ENCODE measurements at places on chromosomes 4 and X.

DNA sequence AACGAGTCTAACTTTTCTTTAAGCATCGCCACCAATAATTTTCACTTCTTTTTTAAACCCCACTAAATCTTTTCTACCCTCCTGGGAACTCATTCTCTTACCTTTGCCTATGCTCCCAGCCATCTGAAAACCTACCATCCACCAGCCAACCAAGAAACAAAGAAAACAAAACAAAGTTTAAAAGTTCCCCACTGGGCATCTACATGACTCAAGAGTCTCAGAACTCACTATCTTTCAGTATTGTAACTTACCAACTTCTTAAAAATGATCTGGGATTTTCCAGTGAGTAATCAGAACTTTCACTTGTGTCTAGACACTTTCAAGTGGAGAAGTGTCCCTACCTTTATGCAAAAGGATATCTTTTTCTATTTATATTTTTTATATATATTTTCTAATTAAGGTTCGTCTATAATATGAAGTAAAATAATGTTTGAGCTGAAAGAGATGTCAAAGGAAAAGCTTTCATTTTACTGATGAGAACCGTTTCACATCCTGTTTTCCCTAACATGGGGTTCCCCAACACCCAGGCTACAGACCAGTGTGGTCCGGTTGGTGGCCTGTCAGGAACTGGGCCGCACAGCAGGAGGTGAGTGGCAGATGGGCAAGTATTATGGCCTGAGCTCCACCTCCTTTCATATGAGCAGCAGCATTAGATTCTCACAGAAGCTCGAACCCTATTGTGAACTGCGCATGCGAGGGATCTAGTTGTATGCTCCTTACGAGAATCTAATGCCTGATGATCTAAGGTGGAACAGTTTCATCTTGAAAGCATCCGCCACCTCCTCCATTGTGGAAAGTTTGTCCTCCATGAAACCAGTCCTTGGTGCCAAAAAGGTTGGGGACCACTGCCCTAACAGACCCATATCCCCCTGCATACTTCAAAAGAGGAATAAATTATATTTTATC, 9.8 kb upstream of the TIGD2 start:
- DNase-seq, result no peak

- no peak for DNase-seq
Observed at GRCh38 chr4:111128327-111128726, 505.4 kb upstream of the PITX2 start.

- DNase-seq, result no peak
Observed at GRCh38 chr4:188627892-188628291, 488.7 kb downstream of the TRIML1 start.

DNA sequence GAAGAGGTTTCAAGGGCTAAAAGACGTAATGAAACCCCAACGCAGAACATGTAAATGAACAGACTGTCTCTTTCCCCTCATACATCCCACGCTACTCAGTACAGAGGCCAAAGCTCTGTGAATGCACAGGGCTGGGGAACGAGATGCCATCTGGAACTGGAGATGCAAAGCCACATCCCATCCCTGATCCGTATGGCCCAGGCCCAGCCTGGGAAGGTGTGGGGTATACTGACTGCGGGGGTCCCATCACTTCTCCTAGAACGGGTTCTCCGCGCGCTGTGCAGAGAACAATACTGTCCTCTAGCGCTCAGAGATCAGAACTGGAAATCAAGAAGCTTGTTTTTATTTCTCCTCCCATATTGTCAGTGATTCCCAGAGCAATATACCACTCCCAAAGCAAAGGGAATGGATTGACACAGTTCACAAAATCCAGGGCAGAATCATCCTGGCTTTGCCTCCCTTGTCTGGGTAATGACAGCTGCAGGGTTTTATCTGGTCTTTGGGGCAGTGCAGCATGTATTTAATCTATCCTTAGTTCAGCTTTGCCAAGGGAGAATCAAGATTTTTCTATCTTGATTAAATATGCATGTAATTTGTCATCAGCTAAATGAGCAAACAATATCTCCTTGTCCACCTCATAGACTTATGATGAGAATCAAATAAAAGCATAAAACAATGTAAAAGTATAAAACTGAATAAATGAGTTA, 47.3 kb upstream of the TLR3 start:
- DNase-seq, result peak; percentile 29

- DNase-seq, result peak; percentile 85
Observed at GRCh38 chrX:134990801-134991481, at the start of gene SMIM10. TSS of gene SMIM10 (plus strand) at chrX:134990991. CDS start at chrX:134991096, 105 bp downstream.

- peak; percentile 72 for DNase-seq
Observed at GRCh38 chr4:133146574-133147241, 2.4 kb upstream of the PCDH10 start.

DNA sequence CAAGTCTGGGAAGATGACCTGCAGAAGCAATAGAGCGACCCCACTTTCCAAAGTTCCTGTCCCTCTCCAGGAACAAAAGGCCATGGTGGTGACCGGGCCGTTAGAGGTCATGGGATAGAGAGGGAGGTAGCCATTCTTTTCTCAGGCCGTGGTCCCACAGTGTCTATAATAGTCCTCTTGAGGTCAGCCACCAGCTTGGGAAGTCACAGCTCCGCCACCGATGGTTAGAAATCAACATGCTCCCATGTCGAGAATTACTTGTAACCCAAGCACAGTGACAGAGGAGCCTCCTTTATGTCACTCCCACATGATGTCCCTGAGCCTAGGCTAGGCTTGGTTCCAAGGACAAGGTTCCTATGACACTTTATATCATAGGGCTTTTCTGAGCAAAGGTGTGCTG, 48.3 kb upstream of the CBR4 start:
- no peak for DNase-seq

DNA sequence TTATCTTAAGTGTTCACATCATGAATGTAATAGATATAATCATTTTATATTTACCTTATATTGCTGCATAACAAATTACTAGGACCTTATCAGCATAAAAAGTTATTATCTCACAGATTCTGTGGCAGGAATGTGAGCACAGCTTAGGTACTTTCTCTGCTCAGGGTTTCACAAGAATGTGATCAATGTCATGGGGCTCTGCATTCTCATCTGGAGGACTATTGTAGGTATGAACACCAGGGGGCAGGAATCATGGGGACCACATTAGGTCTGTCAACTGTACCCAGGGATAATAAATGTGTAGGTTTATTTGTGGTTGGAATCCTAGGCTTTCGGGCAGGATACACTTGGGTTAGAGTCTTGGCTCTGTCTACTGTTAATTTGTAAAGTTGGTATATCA, 519.2 kb downstream of the ARAP2 start:
- DNase-seq, result peak; percentile 9

DNA sequence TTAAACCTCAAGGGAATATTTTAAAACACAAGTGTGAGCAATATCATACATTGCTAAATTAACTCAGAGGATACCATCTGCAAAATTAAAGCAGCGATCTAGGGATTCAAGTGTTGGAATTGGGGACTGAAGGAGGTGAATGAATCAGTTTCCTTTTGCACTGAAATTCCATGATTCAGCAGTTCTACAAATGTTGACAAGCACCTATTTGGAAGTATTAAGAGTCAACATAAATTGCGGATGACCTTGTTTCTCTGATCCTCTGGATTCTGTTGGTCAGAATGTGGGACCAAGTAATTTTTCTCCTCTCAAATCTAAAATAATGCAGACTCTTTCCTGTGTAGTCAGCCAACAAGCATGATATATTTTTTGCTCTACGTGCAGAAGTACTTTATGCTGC, 78.8 kb downstream of the LDB2 start:
- no peak for DNase-seq

- DNase-seq, result no peak
Observed at GRCh38 chr4:84484236-84484635, 14.9 kb downstream of the NKX6-1 start.

DNA sequence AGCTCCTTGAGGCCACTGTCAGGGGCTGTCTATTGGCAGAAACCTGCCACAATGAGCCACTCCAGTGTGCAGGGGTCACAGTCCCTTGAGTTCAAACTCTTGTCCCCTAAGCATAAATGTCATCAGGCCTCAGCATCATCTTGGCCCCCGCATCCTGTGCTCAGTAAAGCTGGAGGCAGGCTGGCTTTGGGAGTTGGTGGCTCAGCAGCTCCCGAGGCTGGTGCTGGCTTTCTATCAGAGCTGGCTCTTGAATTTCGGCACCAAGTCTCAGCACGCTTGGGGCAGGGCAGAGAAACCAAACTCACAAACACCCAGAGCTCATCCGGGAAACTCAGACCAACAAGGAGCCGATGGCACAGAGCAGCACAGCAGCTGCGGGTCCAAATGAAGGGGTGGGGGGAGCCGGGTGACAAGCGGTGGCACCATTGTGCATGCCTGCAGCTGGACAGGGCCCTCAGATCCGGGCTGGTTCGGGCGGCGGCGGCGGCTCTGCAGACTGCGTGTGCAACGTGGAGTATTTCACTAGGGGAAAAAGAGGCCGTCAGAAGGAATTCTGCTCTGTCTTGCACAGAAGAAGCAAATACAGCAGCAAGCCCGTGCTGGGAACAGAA, 75.5 kb downstream of the MTMR1 start:
- DNase-seq, result no peak

GRCh38 chr4:110289601-110290100, 91.2 kb upstream of the ELOVL6 start:
- no peak for DNase-seq

DNA sequence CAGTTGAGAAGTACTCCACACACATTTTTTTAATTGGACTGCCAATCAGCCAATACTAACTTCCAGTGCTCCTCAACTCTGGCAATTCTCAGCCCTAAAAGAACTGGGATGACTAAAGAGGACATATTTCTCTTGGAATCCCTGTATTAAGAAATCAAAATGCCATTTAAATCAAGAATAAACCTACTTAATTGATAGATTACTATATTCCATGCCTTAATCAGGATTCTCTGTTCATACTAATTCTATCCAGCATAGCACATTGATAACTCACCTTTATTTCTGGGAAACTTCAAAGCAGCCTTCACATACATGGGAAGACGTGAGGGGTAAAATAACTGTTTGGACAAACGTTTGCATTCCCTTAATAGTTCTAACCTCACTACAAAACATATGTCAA, 93.0 kb upstream of the DKK2 start:
- DNase-seq, result no peak

- peak; percentile 71 for DNase-seq
Observed at GRCh38 chr4:3044870-3045819, 29.2 kb downstream of the HTT-AS start.

- DNase-seq, result peak; percentile 97
Observed at GRCh38 chr4:53914313-53915016, 149.9 kb downstream of the CHIC2 start.

- no peak for DNase-seq
Observed at GRCh38 chrX:154115750-154116149, 18.2 kb upstream of the MECP2 start.

DNA sequence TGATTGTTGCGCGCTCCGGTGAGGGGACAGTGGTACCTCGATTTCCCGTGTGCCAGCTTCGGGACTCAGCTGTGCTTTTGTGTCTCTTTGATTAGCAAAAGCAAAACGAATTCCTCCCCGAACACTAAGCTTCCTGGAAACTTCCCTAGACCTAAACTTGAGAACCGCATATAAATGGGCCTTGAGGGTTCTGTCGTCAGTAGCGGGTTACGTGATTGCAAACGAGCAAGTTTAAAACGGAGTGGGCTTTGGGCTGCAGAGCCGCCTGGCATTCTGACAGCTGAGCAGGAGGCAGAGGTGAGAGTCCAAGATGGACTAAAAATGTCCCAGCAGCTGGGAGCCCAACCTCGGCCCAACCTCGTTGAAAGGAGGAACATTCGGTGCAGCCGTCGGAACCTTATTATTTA, 1.2 kb upstream of the TAPT1 start:
- DNase-seq, result peak; percentile 37

- peak; percentile 34 for DNase-seq
Observed at GRCh38 chrX:54386314-54386713, 28.5 kb upstream of the WNK3 start.

DNA sequence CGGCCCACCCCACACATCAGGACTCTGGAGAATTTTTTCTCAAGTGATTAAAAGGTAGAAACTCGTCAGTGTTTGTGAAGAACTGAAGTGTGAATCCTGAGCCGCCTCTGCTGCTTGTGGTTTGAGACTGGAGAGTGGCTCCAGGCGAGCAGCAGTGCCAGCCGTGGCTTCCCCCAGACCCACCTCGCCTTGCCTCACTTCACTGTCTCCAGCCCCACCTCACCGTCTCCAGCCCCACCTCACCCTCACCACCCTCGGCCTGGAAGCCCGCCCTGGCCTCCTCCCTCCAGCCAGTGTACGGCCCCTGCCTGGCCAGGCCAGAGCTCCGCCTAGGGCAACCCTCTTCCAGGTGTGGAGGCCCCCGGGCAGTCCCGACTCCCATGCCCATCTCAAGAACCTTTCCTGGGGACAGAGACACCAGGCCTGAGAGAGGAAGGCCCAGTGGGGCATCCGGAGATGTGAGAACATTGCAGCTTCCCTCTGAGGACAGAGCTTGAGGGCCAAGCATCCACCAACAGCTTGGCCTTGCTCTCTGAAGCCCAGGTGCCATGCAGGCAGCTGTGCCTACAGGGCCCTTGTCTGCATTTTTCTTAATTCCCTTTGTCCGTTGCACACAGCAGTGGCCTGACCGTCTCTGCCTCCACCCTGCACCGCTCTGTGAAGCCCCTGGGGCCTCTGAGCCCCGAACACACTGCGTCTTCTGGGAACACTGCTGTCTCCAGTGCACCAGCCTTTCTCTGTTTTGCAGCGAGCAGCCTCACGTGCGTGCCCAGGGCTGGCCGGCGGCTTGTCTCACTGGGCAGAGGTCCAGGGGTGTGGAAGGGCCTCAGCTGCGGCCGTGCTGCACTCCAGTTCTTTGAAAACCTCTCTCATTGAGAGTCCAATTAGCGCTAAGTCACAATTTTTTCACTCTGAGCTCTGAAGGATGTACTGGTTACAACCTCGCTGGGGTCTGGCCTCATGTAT, 13.8 kb downstream of the SH3BP2 start:
- no peak for DNase-seq

GRCh38 chr4:177293208-177294033, 16.3 kb upstream of the NEIL3 start:
- no peak for DNase-seq

DNA sequence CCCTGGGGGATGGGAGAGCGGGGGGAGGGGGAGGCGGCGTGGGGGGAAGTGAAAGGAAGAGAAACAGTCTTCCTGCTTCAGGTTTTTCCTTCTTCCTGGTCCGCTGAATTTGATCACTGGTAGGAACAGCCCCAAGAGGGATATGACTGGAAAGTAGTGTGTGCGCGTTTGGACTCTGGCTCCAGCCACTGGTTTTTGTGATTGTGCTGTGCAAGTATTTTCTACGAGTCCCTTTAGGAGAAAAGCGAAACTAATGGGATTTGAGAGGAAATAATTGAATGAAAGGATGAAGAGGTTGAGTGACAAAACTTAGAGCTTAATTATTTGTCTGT, 836 bp downstream of the PRRG1 start:
- DNase-seq, result peak; percentile 43

GRCh38 chr4:27048429-27049238, 188.0 kb downstream of the STIM2 start:
- peak; percentile 59 for DNase-seq

DNA sequence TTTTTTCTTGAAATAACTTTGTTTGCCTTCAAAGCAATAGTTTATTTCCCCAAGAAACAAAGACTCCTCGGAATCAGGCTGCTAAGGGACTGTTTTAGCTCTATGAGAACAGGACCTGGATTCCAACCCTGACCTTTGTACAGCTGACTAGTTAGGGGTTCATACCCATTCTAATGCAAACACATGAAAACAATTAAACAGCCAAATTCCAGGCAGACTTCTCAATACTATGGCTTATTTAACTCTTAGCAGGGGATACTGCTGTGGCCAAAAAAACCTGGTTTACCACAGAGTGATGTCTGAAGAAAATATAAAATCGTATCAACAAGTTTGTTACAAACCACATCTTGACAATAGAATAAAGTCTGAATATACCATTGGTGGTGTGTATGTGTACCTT, 129.6 kb upstream of the INTU start:
- DNase-seq, result no peak

GRCh38 chr4:138788857-138789256, 226.7 kb upstream of the NOCT start:
- DNase-seq, result no peak
